ENCODE measurements at places on chromosomes 1 and 21. TPM values are rescaled to one million over a fixed set of nuclear protein-coding genes. Genes with fewer than 3 reads are reported as not detected.

DNA sequence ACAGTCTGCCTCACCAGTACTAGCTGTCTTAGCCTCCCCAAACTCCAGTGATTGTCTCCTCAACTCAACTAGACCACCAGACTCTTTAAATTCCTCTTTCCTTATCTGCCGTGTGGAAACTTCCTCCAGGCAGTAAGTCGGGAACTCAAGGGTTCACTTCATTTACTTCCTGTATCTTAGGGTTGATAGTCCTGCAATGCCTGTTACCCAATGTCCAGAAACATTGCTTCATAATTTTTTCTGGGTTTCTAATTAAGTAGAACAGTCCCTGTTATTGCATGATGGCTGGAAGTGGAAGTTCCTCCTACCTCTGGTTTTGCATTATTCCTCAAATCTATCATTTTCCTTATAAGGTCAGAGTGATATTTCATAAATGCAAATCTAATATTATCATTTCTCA lies 60.8 kb upstream of the RNF11 start:
- no peak for DNase-seq
- H3K4me3 ChIP-seq, result no peak overlapping the region
- H3K36me3 ChIP-seq, result no peaks in the 10 kb centered on the region
- H3K27ac ChIP-seq, result no peak overlapping the region
- no peaks in the 10 kb centered on the region for H3K27me3 ChIP-seq

Gene TCHHL1
- not detected for total RNA-seq

Gene PTPN7
- total RNA-seq, result 0.63 TPM

GRCh38 chr1:65141394-65141793 lies 6.6 kb upstream of the AK4 start:
- H3K27me3 ChIP-seq, result no peaks in the 10 kb centered on the region
- H3K4me1 ChIP-seq, result no peaks in the 10 kb centered on the region
- no peak for DNase-seq
- no peaks in the 10 kb centered on the region for H3K36me3 ChIP-seq
- H3K27ac ChIP-seq, result no peak overlapping the region

- H3K4me3 ChIP-seq, result no peak overlapping the region
- no peak for DNase-seq
- peak overlapping the region; percentile 19 for H3K27ac ChIP-seq
- H3K27me3 ChIP-seq, result no peaks in the 10 kb centered on the region
These were observed 19.3 kb upstream of the FOXO6 start for GRCh38 chr1:41341772-41342562.

Gene TACSTD2
- not detected for total RNA-seq

GRCh38 chr1:92346866-92347640 lies 48.2 kb downstream of the RPAP2 start:
- no peak for DNase-seq
- H3K27me3 ChIP-seq, result no peaks in the 10 kb centered on the region
- H3K4me3 ChIP-seq, result no peak overlapping the region

- H3K27ac ChIP-seq, result no peak overlapping the region
- DNase-seq, result no peak
- no peaks in the 10 kb centered on the region for H3K36me3 ChIP-seq
- H3K4me1 ChIP-seq, result no peaks in the 10 kb centered on the region
- no peak overlapping the region for H3K4me3 ChIP-seq
- no peaks in the 10 kb centered on the region for H3K27me3 ChIP-seq
These were observed 58.0 kb downstream of the MATN1 start for GRCh38 chr1:30665216-30666010.

DNA sequence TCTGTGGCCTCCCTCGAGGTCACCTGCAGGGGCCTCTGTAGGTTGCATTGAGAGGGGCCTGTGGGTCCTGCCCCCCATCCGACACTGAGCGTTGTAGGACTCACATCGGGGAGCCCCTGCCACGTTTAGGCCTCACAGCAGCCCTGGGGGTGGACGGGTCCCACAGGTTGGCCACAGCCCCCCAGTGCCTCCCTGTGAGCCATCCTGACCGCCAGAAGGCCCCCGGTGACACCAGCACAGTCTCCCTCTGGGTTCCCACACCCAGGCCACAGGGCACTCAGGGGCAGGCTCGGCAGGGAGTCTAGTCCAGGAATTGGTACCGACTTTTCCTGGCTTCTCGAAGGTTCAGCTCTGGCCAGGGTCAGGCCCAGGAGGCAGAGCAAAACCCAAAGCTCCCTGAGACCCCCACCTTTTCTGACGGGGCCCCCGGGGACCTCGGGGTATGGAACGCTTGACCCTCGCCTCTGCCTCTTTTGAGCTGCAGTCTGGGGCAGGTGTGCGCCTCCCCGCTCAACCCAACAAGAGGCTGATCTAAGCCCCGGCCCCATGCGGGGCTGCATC lies 13.9 kb upstream of the POFUT2 start:
- DNase-seq, result no peak
- H3K36me3 ChIP-seq, result no peaks in the 10 kb centered on the region
- H3K27ac ChIP-seq, result peak overlapping the region; percentile 80
- no peaks in the 10 kb centered on the region for H3K27me3 ChIP-seq

GRCh38 chr1:55150880-55151588 lies 64.1 kb downstream of the USP24 start:
- no peak for DNase-seq
- H3K4me1 ChIP-seq, result no peaks in the 10 kb centered on the region
- no peak overlapping the region for H3K27ac ChIP-seq
- no peaks in the 10 kb centered on the region for H3K27me3 ChIP-seq
- H3K36me3 ChIP-seq, result peaks cover 44% of the 10 kb centered on the region
- no peak overlapping the region for H3K4me3 ChIP-seq

Gene AGMAT
- total RNA-seq, result not detected

Gene CFAP107
- total RNA-seq, result not detected

Gene KANK4
- total RNA-seq, result 0.63 TPM

DNA sequence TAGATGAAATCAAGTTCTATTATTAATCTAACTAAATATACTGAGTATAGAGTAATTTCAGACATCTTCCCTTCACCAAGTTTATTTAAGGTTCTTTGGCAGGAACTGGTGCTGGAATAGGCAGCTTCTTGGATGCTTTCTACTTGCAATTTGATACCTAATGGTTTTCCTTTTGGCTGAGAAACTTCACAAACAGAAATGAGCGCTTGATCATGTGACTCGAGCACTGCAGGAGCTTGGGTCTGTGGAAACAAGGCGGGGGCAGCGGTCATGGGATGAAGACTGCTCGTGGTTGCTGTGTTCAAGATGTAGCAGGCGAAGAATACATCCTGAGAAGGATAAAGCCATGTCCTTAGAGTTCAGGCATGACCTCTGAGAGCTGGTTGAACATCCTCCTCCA lies 136.8 kb downstream of the PTPRC start:
- H3K36me3 ChIP-seq, result no peaks in the 10 kb centered on the region
- H3K4me1 ChIP-seq, result no peaks in the 10 kb centered on the region
- H3K4me3 ChIP-seq, result no peak overlapping the region
- H3K27ac ChIP-seq, result peak overlapping the region; percentile 76

Measured in right atrium auricular region (tissue), 2 donors.